CD4-positive, alpha-beta T cell treated with Interferon gamma for 1 hour (primary cell): ENCODE measurements at places on chromosomes 7 and 10.

- DNase-seq, result no peak
Measured at GRCh38 chr10:133124357-133125211, 35.4 kb upstream of the KNDC1 start.

DNA sequence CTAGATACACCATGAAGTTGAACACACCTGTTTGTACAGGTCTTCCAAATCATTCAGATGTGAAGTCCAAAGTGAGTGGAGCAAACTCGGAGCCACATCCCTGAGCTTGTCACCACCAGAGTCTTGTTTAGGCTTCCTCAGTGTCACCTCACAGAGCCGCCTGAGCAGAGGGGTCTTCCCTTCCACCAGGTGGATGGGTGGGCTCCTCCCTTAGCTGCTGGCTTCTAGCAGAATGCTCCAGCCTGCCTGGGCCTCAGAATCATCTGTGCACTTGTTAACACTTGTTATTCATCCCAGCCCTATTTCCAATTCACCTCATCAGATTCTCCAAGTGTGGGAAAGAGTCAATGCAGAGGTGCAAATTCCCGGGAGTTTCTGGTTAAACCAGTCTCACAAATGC is 32.5 kb downstream of the C10orf71 start:
- no peak for DNase-seq

DNA sequence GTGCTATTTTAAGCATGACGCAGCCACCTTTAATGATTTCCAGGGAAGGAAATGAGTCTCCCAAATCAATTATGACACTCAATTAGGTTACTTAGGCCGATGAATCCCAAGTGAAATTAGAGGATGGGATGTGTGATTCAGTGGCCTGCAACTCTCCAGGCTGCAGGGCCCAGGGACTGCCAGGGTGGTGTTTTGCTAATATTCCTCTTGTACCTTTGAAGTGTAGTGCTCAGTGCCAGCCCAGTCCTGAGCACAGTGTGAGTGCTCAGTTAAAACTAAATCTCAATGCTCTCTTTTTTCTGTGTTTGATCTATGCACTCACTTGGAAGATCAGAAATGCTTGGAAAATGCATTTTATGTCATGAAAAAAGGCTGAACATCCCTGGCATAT is 51.6 kb downstream of the SEM1 start:
- no peak for DNase-seq

- no peak for DNase-seq
Measured at GRCh38 chr7:65233409-65234034, 140.1 kb upstream of the ZNF92 start.

DNA sequence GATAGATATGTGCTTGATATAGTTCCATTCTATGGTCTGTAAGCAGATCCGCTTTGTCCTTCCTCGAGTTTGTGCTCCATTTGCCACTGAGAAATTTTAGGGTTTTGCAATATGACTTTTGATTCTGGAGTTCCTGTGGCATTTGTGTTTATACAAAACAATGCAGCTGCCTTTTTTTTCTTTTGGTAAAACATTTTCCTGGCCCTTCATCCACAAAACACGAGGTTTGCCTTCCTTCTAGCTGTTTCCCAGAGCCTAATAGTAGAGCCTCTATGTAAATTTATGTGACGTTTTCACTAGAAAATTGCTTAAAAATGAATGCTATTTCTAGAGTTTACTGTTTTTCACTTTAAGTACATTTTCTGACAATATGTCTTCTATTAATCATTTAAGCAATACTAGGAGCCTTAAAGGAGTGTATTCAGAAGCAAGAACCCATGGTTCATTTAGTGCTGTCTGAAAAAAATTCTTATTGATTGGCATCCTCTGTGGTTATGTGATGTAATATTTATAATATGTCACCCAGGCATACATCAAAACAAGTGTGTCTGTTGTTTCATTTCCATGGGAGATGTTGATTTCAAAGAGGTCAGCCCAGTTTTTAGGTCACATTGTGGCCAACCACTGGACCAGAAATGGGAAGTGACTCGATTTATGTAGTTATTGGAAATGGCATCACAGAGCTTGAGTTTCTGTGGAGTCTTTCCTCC is 618.3 kb downstream of the LRMDA start:
- peak; percentile 31 for DNase-seq

DNA sequence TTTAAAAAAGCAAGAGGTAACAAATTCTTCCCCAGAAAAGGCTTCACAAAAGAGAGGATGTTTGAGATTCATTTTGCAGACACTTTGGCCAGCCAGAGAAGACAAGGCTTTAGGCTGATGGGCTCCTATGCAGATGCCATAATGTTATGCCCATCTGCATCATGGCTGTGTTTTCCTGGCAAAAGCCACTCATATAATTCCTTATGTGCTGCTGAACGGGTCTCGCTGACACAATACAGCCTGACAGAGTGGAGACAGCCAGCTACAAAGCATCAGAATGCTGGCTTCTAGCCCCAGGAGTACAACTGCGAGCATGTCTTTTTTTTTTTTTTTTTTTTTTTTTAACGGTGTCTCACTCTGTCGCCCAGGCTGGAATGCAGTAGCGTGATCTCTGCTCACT is 1157.4 kb upstream of the AUTS2 start:
- DNase-seq, result no peak

DNA sequence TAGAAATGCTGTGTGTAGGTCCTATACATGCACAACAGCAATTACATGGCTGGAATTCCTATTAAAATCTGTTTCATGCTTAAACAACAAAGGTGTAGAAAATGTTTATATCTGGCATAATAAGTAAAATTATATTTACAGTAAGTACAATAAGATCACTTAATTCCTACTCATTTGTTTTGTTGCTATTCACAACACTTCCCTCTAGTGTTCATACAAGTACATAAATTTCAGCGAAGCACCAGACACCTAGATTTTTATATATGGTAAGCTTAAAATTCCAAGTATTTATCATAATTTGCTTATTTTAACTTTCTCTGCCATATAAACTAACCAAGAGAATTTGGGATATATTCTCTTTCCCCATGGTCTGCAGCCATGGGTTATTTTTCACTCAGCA is 51.8 kb upstream of the ANK3 start:
- DNase-seq, result no peak

DNA sequence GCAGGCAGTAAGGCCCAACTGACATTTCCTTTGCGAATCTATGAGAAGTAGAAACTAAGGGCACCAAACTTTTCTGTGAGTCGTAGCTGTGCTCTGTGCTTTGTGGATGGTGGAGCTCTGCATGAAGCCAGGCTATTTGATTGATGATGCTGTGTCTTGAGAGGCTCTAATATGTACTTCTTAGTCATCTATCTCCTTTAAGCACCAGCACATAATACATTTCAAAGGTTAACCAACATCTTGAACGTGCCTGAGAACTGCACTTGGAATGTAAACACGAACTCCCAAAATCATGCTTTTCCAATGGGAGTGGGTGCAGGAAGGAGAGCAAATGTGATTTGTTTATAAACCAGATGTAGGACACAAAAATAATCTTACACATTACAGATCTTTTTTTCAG is 411.6 kb downstream of the PARD3 start:
- DNase-seq, result no peak

GRCh38 chr10:58570307-58570723 is 57.6 kb downstream of the BICC1 start:
- no peak for DNase-seq

DNA sequence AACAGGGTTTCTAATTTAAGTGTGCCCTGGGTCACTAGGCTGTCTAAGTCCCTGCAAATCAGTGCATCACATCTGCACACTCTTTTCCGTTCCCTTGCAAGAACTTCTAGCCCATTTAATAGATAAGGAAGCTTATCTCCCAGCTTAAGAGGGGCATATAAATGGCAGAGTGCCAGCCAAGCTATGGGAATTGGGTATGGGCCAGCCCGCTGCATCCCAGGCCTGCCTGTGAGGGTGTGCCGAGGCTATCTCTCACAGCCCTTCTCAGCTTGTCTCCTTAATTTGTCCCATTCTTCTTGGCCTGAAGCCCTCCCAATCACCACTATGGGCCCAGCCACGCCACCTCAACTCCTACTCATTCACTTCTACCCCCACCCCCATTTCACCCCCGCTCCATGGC is 14.7 kb downstream of the AQP1 start:
- no peak for DNase-seq

DNA sequence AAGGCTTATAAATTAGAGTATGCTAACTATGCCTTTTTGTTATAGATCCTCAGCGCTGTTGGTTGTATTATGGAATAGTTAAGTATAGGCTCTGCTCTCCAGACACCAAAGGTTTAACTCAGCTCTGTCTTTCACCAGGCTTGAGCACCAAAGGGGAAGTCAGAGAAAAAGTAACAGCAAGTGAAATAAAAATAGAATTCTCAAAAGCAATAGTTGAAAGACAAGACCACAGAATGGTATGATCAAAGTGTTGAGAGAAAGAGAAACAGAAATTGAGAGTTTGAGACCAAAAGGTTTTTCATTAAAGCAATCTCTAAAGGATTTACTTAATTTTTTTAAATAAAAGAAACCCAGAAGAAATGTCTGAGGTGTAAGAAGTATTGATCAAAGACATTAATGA is 529.8 kb upstream of the C7orf33 start:
- no peak for DNase-seq

GRCh38 chr10:125559210-125559609 is 123.8 kb downstream of the TEX36 start:
- DNase-seq, result no peak

GRCh38 chr10:97307441-97307840 is 11.6 kb upstream of the FRAT1 start:
- no peak for DNase-seq

- no peak for DNase-seq
Measured at GRCh38 chr7:90211391-90212148, at the start of gene STEAP2. Gene STEAP2 (plus strand): TSS chr7:90211740. CDS start chr7:90225083, 13,343 bp downstream.

DNA sequence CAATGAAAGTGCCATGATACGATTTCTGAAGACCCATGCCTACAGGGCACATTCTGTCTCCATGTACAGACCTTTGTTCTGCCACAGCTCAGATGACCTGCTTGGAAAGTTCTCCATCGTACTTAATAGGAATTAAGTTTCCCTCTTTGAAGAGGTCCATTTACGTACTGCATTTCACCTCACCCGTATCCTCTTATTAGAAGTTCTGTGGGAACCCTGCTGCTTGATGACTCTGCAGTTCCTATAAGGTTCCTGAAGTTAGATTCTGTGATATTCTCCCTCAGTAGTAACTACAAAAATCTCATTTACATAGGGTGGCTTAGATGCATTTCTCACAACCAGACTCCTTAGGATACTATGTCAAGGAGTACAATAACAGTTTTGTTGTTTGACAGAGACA is 50.9 kb downstream of the MINDY3 start:
- DNase-seq, result no peak

GRCh38 chr10:132817701-132818211 is 31.8 kb upstream of the NKX6-2 start:
- DNase-seq, result no peak

DNA sequence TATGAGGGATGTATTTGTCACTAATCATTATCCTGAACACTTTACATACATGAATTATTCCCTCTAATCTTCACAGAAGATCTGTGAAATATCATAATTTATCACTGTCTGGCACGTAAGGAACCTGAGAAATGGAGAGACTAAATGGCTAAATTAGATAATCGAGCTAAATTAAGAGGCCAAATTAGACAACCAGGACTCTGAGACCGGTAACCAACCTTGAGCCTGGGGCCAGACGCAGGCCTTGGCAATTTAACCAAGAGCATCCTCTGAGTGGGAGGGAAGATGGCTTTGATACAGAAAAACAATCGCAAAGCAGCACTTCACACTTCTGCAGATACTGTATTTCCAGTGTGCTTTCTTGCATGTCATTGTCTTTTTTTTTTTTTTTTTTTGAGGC is 21.4 kb downstream of the SVOPL start:
- DNase-seq, result no peak
